Inflammatory macrophage treated with lipopolysaccharide for 4 hours (primary cell): ENCODE measurements at places on chromosomes 11 and 22.
A peak's percentile ranks its signal among the peaks of the same experiment; 100 is the strongest.

GRCh38 chr22:44538051-44538450 is 40.0 kb upstream of the RTL6 start:
- no peak for DNase-seq

DNA sequence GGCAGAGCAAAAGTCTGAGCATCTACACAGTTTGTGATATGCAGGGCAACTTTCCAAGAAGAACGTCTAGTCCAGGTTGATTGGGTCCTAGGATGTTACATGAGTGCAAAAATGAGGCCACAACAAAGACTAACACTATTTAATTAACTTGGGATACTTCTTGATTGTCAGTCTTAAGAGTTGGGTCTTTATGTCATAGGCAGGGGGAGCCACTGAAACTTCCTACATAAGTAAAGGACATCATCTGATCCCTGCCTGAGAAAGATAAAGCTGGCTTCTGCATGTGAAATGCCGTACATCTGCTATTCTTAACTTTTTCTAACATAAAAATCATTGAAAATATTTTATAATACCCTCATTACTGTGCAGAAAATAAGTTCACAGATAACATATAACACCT is 525.5 kb downstream of the NTM start:
- no peak for DNase-seq

- no peak for DNase-seq
Measured at GRCh38 chr22:20782083-20782482, 8.2 kb downstream of the SERPIND1 start.

DNA sequence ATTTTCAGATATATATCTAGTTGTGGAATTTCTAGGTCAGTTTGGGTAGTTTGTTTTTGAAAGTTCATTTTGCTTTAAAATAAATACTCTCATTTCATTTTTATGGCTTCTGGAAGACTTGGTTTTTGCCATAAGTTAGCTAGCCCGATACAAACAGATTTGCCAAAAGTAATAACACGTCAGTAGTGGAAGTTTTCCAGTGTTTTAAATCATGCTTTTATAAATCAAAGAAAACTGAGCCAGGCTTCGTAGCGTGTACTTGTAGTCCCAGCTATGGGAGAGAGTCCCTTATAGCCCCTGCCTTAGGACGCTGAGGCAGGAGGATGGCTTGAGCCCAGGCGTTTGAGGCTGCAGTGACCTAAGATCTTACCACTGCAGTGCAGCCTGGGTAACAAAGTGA is 21.7 kb upstream of the MICALL1 start:
- no peak for DNase-seq

DNA sequence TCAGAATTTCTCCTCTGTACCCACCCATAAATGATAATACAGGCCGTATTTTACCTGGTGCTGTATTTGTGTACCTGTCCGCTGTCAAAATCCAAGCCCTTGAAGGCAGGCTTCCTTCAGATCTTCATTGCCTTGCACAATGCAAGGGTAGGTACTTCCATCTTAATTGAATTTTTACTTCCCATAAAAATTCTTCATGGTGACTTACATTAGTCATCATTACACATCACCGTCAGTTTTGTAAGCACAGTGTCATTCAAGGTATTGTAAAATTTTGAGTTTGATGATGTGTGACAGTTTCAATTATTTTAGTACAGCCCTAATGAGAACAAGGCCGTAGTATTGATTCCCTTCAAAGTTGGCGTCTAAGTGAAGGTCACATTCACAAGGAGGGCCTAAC is 770 bp upstream of the TSG101 start:
- peak; percentile 88 for DNase-seq

GRCh38 chr22:36156515-36157419 is 3.8 kb downstream of the APOL3 start:
- DNase-seq = peak; percentile 86

GRCh38 chr22:37244922-37245722 is 1.1 kb upstream of the RAC2 start:
- DNase-seq = peak; percentile 56

GRCh38 chr11:85776951-85777602 is 33.9 kb downstream of the SYTL2 start:
- no peak for DNase-seq

- DNase-seq = no peak
Measured at GRCh38 chr11:75430714-75431532, 2.1 kb downstream of the KLHL35 start.

DNA sequence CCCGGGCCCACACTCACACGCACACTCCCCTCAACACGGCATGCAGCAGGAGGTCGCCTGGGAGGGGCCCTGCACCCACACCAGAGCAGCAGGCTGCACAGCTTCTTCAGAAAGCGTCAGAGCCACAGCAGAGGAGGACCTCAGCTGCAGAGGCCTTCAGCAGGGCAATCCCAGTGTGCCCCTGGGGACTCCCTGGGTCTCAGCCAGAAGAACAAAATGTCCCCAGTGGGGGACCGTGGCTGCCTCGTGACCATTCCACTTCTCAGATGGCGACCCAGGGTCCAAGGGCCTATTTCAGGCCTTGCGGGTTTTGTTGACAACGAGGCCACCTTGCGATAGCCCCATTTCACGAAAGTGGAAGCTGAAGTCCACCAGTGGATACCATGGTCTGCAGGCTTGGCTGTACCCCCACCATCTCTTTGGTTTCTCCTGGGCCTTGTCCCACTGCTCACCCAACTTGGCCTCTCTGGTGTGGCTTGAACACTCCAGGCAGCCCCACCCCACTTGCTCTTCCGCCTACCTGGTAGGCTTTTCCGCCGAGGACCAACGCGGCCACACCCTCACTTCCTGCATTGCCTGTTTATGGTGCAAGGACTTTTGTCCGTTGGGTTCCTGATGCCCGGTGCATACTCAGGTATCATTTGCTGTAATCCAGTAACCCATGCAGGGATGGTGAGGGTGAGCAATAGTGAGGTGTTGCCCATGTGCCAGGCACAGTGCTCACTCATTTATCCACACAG is 38.1 kb downstream of the MB start:
- no peak for DNase-seq

DNA sequence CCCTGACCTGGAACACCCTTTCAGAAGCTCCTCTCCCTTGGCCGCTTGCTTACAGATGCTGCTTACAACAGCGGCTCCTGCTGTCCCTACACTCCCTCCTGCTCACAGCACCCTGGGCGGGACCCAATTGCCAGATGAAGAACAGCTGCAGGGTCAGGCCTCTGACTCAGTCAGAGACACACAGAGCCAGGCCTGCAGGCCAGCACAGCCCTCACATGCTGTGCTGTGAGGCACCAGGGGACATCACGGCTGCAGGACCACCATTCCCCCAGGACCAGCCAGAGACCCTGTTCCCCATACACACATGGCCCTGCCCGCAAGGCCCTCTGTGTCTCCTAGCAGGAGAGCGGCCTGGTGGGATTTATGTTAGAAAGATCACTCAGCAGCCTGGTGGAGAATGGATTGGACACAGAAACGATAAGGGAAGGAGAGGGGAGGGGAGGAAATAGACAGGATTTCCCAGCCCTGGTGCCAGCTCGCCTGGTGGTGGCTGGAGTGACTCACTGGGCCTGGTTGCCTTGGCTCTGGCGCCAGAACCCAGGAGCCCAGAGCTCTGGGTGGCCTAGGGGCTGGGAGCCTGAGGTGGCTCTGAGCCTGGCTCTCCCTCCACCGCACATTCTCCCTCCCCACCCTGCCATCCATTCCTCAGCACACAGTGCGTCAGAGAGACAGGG is 6.7 kb downstream of the CAPN5 start:
- DNase-seq = no peak

- no peak for DNase-seq
Measured at GRCh38 chr22:17732251-17732854, 41.9 kb downstream of the BID start.

- no peak for DNase-seq
Measured at GRCh38 chr11:24781288-24781687, 284.4 kb downstream of the LUZP2 start.

DNA sequence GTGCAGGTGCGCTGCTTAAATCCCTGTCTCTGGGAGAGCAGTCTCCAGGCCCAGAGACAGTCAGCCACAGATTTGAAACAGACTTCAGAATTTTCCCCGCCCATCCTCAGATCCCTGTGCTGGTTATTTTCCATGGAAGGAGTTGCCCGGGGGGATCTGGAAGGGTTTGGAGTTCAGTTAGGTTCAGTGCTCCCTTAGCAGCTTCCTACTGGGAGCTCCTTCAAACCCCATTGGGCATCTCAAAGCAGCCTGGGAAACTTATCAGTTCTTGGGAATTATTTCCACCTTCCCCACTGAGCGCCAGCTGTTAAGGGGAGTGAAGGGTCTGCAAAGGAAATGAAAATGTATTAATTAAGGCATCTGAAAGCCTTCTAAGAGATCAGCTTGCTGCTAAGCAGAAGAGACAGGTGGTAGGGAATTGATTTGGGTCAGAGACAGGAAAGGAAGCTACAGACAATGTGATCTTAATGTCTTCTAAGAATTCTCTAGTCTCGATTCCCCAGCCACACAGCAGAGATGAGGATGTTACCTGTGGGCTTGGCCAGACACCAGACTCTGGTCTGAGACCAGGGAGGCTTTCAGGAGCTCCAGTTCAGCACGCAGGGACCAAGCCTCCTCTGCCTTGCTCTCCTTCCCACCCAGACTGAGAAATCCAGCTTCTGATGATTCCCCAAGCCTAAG is 106.2 kb upstream of the TBCEL start:
- no peak for DNase-seq

GRCh38 chr11:46951864-46952263 is 15.3 kb downstream of the CSTPP1 start:
- DNase-seq = peak; percentile 0

DNA sequence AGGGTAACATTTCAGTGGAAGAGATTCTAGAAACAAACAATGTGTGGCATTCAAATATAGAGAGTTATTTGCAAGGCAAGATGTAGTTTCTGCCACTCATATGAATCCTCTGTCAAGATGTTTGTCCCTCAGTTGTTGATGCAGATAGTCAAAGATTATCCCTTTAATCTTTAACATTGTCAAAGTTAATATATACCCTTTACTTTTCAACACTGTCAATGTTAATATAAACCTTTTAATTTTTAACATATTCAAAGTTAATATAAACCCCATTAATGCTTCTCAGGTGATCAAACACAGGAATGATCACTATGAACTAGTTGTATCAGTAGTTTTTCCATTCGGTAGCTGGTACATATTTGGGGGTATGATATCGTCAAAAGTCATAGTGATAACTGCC is 51.9 kb upstream of the PICALM start:
- DNase-seq = no peak

- DNase-seq = no peak
Measured at GRCh38 chr11:17649261-17649660, 70.1 kb upstream of the MYOD1 start.

DNA sequence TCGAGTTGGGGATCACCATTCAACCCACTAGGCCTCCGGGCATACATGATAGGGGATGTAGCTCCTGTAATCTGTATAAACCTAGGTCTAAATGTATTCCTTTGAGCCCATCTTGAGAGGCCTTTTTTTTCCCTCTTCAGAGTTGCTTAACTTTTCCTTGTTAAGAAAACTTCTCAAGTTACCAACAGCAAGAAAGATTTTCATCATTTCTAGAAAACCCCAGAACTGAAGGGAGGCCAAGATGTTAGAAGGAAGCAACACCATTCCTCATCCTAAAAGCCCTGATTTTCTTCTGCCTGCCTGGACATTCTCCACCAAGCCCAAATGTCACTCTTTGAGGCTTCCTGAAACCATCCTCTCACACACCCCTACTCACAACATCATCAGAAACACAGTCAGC is 79.4 kb downstream of the TMPRSS5 start:
- DNase-seq = no peak

DNA sequence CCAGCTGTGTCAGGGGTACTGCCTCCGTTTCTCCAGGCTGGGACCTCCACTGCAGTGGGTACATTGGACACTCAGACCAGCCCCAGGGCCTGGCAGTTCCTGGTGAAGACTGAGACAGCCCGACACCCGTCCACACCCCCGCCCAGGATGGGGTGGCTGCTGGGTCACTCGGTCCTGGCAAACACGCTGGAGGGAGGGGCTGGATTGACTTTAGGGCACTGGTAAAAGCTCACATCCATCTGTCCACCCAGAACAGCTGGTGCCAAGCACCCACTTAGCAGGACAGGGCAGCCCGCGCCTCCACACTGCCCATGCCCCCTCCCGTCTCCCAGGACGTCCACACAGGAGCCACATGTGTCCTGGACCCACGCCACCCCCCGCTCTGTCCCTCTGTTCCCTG is 10.7 kb upstream of the TBX1 start:
- no peak for DNase-seq

- no peak for DNase-seq
Measured at GRCh38 chr11:70778883-70779282, 380.6 kb downstream of the CTTN start.

DNA sequence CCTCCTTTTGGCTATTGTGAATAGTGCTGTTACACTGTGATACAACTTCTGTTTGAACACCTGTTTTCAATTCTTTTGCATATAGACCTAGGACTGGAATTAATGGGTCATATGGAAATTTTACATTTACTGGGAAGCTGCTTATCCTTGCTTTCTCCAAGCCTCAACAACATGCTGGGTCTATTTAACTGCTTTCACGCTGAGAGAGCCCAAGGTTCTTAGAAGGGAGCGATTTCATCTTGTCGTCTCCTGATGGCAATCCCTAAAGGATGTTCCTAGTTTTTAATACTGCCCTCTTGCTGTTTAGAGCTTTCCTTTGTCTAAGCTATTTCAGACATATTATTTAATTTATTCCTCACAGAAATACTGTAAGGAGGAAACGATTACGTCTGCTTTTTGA is 15.5 kb downstream of the IRAG1 start:
- no peak for DNase-seq

GRCh38 chr22:30781271-30781875 is 86.7 kb downstream of the OSBP2 start:
- no peak for DNase-seq

DNA sequence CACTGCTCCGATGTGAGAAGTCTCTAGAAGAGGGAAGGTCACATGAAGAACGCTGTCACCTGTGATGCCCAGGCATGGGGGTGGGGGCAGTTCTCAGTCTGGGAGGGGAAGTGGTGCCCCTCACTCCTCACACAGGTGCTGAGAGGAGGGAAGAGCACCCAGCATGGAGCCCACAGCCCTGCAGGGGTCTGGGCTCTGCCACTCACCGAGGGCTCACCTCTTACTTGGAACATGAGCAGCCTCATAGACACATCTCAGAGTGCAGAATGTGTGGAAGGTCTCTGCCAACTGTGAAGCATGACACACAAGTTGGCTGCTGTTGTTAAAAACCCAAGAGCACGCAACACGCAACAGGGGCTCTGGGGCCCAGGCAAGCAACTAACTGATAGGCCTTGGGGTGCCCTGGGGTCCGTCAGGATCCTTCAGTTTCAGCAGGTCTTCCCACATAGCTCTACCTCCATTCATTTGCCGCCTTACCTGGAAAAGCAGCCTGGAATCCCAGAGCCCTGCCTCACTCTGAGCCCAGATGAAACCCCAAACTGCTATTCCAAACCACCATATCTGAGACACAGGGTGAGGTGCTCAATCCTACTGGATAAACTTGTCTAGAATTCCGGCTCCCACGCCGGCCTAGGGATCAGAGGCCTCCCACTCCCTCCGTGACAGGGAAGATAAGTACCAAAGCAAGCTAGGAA is 17.5 kb upstream of the TMPRSS4 start:
- no peak for DNase-seq

DNA sequence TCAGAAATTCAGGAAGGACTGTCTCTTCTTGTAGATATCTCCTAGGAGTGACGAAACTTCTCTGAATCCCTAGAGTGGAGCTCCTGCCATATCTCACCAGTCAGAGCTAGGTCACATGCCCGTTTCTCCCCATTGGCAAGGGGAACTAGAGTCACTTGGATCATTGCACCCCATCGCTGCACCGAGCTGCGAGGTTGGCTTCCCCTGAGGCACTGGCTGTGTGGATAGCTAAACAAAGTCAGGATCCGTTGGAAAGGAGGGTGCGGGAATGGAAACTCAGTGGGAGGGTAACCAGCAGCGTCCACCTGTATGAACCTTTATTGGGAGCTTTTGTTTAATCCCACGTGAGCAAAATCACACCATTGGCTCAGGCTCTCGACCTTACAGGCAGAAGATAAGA is 283.8 kb downstream of the BRD1 start:
- no peak for DNase-seq
